ENCODE measurements at places on chromosomes 7 and 10.

DNA sequence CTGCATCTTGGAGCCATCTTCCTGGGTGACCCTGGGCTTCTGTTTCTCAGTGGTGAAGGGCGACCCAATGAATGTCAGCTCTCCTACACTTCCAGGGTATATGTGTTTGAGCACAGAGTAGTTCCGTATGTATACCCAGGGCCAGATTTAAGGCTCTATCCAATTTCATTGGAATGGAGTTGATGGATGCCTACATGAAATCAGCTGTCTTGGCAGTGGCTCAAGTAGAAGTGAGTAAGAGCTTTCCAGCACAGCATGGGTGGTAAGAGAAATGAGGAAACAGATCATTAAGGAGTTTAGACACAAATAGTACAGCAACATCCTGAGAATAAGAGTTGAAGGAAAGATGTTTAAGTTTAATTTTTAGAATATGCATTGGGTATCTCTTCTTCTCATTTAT lies 433.0 kb downstream of the PAXIP1 start:
- no peak for DNase-seq

GRCh38 chr10:23614483-23614882 lies 175.6 kb downstream of the OTUD1 start:
- no peak for DNase-seq

- DNase-seq: no peak
Observed at GRCh38 chr7:53326634-53327033, 291.2 kb downstream of the POM121L12 start.

DNA sequence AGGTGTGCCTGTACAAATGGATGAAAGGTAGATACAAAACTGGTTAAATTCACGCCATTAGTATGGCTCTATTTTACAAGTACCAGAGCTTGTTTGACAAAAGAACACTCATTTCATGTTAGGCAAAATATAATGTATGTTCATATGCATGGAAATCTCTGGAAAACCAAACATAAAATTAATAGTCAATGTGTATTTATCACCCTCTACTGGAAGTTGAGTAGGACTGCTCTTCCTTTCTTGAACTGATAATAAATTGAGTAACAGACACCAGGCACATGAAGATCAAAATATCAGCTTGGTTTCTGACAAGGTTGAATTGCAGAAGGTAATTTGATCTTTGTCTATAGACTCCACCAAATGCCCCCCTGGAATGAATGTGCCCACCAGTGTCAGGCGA lies 19.8 kb upstream of the AKR1B1 start:
- DNase-seq: no peak

- DNase-seq: no peak
Observed at GRCh38 chr10:132192076-132192975, 5.6 kb downstream of the DPYSL4 start.

DNA sequence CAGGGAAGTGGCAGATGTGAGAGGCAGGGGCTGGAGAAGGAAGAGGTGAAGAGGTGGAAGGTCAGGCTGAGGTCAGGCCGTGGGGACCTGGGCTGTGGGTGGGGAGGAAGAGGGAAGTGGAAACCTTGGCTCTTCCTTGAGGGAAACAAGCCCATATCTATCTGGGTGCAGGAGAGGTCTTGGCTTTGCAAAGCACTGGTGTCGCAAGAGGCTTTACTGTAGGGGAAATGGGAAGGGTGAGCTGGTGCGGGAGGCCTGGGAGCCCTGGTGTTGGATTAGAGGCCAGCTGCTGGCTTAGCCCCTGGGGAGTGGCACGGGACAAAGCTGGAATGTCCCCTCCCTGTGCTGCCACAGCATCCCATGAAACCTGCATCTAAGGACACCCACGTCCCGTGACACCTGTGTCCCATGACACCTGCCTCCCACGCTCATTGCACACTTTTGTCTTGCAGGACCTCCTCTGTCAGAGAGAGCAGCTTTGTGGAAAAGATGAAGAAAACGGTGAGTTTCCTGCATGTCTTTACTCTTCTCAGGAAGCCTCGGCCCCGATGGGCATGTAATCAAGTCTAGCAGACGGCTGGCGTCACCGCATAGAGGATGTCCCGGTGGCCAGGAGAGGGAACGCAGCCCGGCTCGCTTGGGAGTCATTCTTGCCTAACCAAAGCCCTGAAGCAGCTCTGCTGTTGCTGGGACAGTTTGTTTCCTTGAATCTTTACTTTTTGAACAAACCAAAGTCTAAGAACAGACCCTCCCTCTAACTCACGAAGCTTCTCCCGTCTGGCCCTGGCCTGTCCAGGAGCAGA lies 22.2 kb downstream of the TMEM120A start:
- peak; percentile 39 for DNase-seq

GRCh38 chr7:137590071-137590755 lies 246.7 kb upstream of the PTN start:
- DNase-seq: no peak

DNA sequence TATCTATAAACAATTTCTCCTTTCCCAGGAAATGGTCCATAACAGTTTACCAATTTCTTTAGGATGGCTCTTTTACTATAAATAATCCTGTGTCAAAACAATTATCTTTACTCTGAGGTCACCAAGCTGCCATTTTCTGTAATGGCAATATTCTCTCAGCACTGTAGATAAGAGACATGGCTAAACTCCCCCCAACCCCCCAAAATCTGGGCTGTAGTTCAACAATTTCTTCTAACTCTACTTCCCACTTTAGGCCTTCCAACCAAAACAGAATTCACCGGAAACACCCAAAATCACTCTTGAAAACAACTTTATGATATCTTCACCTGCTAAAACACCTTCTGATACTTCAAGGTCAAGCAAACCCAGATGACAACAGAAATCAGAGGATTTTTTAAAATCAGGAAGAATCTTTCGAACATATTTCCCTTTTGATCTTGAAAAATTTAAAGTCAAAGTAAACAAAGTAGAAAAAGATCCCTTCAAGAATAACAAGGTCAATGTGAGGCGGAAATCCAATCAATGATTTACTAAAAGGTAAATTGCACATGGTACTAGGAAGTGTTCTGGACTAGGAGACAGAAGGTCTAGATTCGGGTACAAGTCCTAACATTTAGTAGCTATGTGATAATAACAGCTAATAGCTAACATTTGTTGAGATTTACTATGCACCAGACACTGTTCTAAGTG lies 176.8 kb downstream of the CPEB3 start:
- no peak for DNase-seq

All from AG10803 (cell line).